Chondrocyte (in vitro differentiated cells): ENCODE measurements at places on chromosomes 4 and X. TPM values are rescaled to one million over a fixed set of nuclear protein-coding genes. Genes with fewer than 3 reads are reported as not detected.

AFAP1 gene
- 107 to 119 TPM (median 118 TPM) in 3 replicates for total RNA-seq

TMPRSS11B gene
- not detected in 3 replicates for total RNA-seq

DNA sequence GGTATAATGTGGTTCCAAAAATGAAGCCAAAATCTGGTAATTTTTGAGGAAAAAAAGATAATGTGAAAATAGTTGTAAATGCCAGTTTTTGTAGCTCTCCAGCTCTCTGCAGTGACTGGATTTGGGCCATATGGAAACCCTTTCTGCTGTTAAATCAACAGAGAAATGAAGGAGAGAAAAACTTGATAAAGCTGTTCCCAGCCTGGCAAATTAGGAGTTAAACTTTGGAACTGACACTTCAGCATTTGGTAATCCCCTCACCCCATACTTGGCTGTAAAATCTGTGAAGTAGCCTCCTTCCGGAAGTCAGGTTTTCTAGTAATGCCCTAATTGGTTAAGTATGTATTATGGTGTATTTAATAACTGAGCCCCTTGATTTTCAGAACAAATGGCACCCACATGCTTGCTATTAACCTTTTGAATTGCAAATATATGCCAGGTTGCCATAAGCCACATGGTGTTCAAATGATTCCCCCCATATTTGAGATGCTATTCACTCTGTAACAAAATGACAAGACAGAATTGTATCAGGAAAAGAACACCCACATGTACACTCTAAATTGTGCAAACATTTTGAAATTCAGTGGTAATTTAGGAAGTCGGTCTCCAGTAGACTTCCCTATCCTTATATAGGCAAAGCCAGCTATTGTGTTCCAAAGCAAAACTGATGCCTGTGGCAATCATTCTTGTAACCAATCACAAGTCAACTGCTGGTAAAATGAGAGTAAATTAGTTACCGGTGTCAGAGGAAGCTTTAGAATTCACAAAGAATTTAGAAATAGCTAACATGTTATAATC lies 96.3 kb upstream of the ADAMTS3 start:
- H3K4me1 ChIP-seq, result no peaks in the 10 kb centered on the region
- no peak overlapping the region for H3K4me3 ChIP-seq
- no peak for DNase-seq
- no peaks in the 10 kb centered on the region for H3K36me3 ChIP-seq
- peaks cover 32% of the 10 kb centered on the region for H3K27me3 ChIP-seq
- H3K27ac ChIP-seq, result no peak overlapping the region

DNA sequence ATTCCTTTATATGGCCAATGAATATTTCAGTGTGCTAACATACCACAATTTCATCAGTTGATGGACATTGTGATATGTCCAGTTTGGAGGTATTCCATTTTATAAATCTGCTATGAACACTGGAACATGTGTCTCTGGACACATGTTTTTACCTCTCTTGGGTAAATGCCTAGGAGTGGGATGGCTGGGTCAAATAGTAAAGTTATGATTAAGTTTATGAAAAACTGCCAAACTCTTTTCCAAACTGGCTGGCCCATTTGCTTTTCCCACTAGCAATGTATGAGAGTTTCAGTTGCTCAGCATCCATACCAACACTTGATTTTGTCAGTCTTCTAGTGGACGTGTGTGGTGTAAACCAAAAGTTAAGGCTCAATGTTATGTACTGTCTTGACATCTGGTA lies 40.5 kb downstream of the CEP44 start:
- no peak overlapping the region for H3K27ac ChIP-seq
- H3K36me3 ChIP-seq, result no peaks in the 10 kb centered on the region
- no peak for DNase-seq
- no peaks in the 10 kb centered on the region for H3K27me3 ChIP-seq
- no peak overlapping the region for H3K4me3 ChIP-seq

- no peak for DNase-seq
- H3K4me1 ChIP-seq, result peaks cover 9% of the 10 kb centered on the region
- no peak overlapping the region for H3K4me3 ChIP-seq
Observed at GRCh38 chrX:16589826-16590225, 60.1 kb upstream of the S100G start.
